Activated T-helper 1 cell treated with Interleukin-2 at 50 U/mL for 16 hours (primary cell): ENCODE measurements at places on chromosomes 1 and 21.

- DNase-seq = no peak
Observed at GRCh38 chr1:11569954-11570353, 84.3 kb downstream of the FBXO2 start.

DNA sequence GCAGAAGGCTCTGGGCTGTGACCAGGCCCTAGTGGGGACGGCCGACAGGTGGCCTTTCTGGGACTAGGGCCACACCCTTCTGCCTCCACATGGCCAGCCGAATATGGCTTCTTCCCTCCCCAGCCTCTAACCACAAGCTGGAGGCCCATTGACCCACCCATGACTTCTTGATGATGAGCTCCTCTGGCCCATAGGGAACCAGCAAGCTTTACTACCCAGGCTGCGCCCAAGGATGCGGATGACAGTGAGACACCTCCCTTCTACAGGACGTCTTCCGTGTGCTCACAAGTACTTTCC, 41.0 kb downstream of the LDLRAD2 start:
- no peak for DNase-seq

GRCh38 chr1:15123925-15124324, 29.6 kb upstream of the TMEM51 start:
- no peak for DNase-seq

GRCh38 chr1:229280921-229281320, 10.0 kb downstream of the RAB4A start:
- DNase-seq = no peak

DNA sequence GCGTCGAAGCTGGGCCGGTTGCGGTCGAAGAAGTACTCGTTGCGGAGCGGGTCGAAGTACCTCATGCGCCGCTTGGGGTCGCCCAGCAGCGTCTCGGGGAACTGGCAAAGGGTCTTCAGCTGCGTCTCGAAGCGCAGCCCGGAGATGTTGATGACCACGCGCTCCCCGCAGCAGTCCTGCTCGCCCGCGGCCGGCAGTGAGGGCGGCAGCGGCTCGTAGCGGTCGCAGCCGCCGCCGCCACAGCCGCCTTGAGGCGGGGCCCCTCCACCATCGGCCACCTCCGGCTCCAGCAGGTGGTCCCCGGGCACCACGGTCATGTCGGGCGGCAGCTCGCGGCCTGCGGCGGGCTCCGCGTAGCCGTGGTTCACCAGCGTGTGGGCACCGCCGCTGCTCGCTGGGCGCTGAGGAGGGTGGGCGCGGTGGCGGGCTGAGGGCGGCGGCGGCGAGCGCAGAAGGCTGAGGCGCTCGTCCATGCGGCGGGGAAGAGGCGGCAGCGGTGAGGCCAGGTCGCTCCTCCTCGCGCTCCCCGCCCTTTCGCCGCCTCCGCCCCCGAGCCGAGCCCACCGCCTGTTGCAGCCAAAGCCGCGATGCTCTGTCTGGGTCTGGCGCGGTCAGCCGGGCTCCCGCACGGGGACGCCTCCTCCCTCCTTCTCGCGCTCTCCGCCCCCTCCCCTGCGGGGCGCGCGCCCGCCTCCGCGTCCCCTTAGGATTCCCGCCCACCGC, at the start of gene KCNA3:
KCNA3 (minus strand) TSS at position 604 of the 723 bp plus-strand sequence; CDS start at position 473, 131 bp downstream.
- peak; percentile 60 for DNase-seq

GRCh38 chr1:78170859-78171258, 125.1 kb downstream of the GIPC2 start:
- DNase-seq = no peak

DNA sequence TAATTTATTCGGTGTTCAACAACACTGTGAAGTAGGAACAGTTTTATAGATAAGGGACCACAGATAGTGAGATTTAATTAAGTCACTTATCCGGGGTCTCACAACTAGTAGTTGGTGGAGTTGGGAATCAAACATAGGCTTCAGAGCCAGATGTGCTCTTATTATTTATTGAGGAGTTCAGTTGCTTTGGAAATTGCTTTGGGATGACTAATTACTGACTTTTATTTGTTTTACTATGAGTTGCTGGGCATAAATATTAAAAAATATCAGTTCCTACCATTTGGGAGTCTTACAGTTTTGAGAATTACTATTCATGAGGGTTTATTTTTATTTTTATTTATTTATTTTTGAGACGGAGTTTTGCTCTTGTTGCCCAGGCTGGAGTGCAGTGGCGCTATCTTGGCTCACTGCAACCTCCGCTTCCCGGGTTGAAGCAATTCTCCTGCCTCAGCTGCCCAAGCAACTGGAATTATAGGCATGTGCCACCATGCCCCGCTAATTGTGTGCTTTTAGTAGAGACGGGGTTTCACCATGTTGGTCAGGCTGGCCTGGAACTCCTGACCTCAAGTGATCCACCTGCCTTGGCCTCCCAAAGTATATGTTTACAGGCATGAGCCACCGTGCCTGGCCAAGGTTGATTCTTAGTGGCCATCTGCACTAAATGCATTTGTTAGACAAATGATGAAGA, 27.7 kb downstream of the THRAP3 start:
- DNase-seq = no peak

- DNase-seq = no peak
Observed at GRCh38 chr21:27818847-27819246, 852.0 kb upstream of the ADAMTS5 start.

GRCh38 chr1:11967028-11967547, 13.2 kb upstream of the MFN2 start:
- no peak for DNase-seq

DNA sequence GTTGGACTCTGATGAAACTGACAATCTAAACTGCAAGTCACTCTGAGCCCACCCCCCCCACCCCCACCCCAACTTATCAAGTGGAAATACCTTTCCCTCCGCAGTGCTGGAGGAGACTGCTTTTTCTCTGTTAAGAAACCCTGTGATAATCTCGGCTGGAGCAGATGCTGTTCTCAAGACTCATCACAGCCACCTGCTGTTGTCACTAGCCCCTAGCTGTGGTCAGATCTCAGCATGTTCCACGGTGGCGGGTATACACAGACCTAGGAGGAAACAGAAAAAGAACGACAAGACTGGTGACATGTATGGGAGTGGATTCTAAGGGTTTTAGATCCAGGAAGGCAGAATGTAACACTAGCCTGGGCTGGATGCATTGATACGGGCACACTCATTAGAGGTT, 2.3 kb downstream of the ACTL8 start:
- no peak for DNase-seq

- no peak for DNase-seq
Observed at GRCh38 chr1:202289009-202289408, 52.7 kb downstream of the UBE2T start.

DNA sequence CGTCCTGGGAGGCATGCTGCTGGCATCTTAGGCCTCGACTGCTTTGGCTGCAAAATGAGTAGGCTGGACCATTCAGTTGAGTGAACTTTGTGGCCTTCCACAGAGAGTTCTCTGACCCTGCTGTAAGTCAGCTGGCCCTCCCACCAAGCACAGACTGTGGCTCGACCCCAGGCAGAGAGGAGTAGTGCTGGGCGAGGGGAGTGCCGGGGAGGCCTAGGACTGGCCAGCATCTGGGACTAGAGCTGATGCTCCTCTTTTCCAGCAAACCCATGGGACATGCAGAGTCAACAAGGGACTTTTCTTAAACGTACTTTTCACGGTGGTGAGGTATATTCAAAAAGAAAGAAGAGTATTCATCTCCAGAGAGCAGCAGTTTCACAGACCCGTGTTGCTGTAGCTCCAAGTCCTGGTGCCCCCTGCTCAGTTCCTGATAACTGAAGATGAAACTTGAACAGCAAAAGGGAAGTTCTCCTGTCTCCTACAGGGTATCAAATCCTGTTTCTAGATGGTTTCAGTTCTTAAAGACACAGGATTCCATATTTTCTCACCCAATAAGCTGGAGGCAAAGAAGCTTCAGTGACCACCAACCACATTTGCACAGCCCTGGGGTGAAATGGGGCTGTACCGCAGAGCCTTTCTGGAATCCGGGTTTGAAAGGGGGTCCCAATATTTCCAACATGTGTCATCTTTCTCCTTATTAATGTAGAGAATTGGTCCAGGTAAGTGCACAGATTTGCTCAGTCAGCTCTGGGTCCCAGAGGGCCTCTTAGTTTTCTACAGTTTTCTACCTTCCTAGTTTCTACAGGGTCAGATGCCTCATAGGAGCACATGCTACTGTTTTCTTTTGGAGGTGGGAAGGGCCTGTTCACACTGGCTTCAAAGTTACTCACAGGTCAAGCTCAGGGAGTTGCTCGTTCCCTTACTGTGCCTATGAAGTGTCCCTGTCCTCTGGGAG, 20.9 kb downstream of the BATF3 start:
- no peak for DNase-seq

GRCh38 chr1:52636721-52637695, 4.0 kb downstream of the SHISAL2A start:
- DNase-seq = peak; percentile 53

DNA sequence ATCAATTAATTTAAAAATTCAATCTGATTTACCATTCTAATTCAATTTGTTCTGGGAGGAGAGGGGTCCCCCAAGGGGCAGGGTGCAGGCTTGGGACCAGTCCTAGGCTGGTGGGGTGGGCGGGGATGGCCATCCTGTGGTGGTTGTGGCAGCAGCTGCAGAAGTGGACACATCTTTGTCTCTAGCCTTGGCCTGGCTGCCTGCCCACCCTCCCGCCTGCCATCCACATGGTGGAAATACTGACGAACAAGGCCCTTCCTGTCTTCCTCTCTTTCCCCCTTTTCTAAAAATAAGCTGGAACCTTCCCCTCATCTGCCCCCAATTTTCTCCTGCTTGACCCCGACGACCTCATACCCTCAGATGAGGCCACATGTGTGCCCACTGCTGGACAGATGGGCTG, 130.9 kb downstream of the FOXD2 start:
- DNase-seq = no peak

DNA sequence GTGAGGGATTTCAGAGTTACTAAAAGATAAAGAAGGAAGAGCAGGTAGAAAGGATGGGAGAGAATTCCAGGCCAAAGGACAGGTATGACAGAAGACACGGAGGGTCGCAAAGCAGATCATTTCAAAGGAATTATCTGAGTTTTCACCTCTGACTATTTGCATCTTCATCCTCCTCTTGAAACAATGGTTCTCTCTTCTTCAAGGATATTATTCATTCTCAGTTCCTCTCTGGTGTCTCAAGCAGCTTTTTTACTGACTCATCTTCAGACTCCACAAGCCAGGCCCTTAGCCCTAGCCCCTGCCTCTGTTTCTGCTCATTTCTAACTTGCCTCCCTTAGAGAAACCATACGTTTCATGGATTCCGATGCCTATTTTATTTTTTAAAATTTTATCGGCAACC, 15.0 kb downstream of the DDX59 start:
- no peak for DNase-seq

- no peak for DNase-seq
Observed at GRCh38 chr1:44842862-44843655, at the start of gene PTCH2. Gene PTCH2 (minus strand): TSS chr1:44843253. CDS start chr1:44842932, 321 bp downstream.

DNA sequence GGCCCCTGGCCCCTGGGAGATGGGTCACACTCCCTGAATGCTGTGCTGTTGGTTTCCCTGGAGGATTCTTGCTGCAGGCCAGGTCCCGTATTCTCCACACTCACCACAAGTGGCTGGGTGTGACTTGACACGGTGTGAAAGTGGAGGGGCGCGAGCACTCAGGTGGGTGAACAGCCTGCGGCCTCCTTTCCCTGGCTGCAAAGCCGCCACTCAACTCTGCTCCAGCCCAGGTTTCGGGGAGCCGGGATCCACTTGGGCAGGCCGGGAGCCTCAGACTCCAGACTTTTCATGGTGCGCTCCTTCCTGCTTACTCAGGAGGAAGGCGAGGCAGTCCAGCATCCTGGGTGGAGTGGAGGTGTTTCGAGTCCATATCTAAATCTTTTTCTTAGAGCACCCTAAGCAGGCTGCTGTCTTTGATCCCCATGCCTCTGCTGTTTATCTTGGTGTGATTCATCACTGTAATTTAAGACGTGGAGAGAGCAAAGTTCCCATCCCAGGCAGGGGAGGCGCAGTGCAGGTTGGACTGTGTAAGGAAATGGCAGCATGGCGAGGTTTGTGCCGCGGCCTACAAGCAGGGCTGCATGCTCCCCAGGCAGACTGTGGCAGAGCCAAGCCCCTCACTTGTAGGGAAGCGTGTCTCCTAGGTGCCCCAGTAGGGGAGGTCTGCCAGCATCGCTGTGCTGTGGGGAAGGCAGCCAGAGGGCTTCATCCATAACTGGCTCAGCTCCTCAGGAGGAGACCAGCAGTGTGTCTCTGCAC, 29.6 kb downstream of the VANGL1 start:
- DNase-seq = no peak

DNA sequence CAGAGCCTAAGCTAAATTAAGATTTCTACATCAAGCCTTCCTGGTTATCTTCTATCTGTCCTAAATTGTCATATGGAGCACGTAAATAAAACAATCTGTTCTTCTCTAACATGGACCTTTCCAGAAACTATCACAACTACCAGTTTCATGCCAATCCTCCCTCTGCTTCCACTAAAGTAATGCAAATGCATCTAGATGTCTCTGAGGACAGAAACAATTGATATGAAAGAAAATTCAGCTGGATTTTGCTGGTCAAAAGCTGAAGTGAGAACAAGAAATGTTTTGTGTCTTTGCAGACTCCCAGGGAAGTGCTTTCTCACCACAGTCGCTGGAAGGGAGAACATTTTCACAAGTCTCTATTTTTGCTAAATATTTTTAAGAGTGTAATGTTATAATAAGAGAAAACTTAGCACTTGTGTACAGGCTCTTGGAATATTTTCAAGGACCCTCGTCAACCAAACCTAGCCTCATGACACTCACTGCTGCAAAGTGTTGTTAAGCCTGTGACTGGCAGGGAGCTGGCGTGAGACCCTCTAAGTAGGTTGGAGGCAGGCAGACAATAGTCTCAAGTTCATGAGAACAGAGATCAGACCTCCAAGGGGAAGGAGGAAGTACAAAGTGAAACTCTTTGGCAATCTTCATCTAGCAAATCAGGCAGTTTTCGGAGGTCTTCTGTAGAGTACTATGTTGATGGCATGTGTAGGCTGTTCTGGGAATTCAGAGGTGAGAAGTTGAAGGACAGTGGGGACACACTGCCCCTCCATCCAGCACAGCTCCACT, 38.8 kb downstream of the DNASE2B start:
- no peak for DNase-seq

- DNase-seq = no peak
Observed at GRCh38 chr1:199283794-199284193, 645.0 kb downstream of the PTPRC start.

- no peak for DNase-seq
Observed at GRCh38 chr1:20446796-20447195, 39.2 kb downstream of the CAMK2N1 start.

DNA sequence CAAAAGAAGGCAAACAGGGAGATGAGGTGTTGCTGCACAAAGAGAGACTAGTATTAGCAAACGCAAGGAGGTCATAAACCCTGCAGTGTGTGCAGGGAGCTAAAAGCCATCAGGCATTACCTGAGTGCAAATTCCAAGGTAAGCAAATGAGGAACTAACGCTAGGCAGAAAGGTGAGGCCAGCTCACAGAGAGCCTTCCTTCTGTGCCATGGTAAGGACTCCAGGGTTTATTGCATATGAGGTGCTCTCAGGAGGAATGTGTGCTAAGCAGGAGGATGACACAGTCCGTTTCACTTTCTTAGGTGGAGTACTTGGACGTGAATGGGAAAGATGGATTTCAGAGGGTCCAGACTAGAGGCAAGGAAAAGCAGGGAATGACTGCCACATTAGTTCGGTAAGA, 44.6 kb upstream of the MYBPHL start:
- no peak for DNase-seq
